ENCODE measurements at places on chromosomes 3 and 15.

DNA sequence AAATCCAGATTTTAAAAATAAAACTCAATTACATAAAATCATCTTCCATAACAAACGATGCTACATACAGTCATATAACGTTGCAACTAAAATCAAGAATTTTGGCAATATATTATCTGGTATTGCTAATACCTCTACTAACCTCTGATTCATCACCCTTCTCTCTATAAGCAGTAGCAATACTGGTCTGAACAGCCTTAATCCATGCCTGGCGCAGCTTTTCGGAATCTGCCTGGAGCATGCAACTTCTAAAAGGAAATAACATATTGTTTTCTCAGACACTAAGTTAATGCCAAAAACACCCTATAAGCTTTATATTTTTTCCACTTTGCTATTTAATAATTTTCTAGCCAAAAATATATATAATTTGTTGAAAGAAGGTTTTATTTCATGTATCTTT is 35.4 kb upstream of the XXYLT1 start:
- no peak for DNase-seq

- DNase-seq, result no peak
Observed at GRCh38 chr15:55250392-55250791, 39.2 kb downstream of the RAB27A start.

- no peak for DNase-seq
Observed at GRCh38 chr3:145191543-145191942, 969.4 kb downstream of the PLOD2 start.

DNA sequence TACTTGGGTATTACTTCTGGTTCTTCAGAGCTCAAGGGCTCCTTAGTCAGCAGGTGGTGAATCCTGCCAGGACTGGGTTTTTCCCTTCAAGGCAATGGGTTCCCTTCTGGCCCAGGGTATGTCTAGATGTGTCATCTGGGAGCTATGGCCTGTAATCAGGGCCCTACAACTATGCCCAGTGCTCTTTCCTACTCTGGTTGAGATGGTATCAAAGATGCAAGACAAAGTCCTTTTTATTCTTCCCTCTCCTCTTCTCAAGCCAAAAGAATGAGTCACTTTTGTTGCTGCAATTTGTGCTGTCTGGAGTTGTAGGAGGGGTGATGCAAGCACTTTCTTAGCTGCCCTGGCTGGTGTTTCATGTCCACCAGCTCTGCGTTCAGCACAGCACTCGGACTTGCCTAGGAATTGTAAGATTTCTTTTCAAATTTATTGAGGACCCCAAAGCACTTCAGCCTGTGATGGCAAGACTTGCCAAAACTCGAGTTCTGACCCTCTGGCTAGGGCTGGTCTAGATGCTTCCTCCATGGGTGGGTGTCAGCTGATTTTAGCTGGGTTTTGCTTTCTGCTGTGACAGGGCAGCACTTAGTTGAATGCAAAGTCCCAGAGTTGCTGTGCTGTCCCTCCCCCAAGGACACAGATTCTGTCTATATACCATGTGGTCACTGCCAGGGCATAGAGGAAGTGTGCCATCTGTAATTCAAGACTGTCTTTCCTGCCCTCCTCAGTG is 129.2 kb upstream of the CBLB start:
- DNase-seq, result no peak

GRCh38 chr3:196965804-196966173 is 2.8 kb downstream of the PIGZ start:
- DNase-seq, result no peak

DNA sequence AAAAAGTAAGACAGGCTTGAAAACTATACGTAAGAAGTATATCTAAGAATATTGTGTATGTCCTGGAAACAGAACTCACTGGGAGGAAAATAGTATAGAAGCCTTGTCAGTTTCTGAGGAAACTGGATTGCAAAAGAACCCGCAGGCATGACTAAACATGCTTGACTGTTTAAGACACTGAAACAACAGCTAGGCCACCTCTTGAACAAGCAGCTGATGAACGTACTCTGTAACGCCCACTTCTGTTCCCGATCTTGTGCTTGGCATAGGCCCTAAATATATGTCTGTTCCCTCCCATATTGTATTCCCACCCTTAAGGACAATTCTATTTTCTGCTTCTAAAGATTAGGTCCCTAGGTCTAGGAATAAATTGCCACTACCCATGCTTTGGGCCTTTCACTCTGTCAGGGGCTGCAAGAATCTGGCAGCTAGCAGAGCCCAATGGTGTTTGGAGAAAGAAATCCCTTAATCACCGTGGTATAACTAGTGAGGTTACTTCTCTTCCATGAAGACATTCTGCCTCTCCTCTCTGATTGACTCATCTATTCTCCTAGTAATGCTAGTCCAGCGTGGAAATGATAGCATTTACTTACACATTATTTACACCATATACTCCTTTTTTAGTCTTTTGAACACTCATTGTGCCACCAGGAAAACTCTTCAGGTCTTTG is 46.2 kb downstream of the CD200 start:
- DNase-seq, result no peak

- no peak for DNase-seq
Observed at GRCh38 chr15:76335307-76336253, 993 bp upstream of the ISL2 start.

- no peak for DNase-seq
Observed at GRCh38 chr15:47803767-47804166, 86.5 kb downstream of the SEMA6D start.

DNA sequence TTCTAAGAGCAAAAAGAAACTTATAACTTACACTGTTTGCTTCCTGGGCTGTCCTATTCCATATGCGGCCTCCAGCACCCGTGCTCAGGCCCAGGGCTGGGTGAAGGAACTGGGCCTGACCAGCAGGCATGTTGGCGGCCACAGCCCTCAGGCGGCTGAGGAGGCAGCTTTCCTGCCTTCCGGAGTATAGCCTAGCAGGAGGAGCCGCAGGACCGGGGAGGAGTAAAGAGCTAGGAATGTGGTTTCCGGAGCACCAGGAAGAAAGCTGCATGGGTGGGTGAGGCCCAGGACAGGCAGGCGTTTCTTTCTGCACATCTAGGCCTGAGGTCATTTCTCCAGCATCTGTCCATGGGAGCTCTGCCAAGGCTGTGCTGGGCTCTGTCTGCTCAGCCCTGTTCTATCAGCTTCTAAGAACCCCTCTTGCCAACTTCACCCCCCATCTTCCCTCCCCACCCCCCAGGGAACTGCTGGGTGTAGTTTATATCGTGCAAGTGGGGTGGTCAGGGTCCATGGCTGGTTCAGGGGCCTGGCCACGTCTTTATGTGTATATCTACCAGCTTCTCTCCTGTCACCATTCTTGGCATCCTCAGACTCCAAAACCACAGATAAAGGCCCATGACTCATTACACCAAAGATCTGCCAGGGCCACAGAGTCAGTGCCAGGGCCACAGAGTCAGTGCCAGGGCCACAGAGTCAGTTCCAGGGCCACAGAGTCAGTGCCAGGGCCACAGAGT is 7.8 kb upstream of the KIF7 start:
- DNase-seq, result no peak

DNA sequence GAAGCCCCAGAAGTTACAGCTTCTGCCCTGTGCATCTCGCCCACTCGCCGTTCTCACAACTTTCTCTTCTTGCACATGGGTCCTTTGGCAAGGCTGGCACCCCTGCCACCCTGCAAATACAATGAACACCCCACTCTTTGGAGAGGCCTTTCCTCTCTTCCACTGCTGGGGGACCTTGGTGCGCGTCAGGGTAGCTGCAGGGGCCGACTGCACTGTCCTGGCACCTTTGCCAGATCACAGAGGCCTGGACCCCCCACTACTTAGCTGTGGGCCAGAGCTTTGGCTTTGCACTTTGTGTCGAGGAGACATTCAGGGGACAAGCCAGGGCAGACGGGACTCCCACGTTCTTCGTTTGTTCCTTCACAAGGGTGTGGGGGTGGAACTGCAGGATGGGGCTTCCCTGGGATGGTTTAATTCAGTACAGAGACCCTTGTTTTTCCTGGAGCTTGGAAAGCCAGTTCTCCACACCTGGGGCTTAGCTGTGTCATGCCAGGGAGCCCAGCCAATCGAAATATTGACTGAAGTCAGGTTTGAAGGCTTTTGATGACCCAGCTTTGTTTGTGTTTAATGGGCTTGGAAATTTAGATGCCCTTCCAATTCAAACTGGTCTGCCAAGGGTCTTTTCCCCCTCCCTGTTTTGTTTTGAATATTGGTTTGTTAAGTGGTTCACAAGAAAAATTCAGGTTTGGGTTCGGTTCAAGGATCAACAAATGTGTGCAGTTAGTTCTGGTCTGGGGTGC is 256.1 kb upstream of the TLE3 start:
- DNase-seq, result no peak

- DNase-seq, result no peak
Observed at GRCh38 chr3:183392186-183393034, 36.0 kb downstream of the MCF2L2 start.

- no peak for DNase-seq
Observed at GRCh38 chr3:11705049-11705448, 61.3 kb upstream of the VGLL4 start.

GRCh38 chr3:194872669-194872977 is 186.9 kb downstream of the FAM43A start:
- DNase-seq, result no peak

GRCh38 chr3:49668861-49669260 is 5.3 kb upstream of the APEH start:
- DNase-seq, result no peak

GRCh38 chr3:78872195-78872594 is 895.6 kb downstream of the ROBO1 start:
- no peak for DNase-seq

GRCh38 chr3:120909602-120909878 is 1.5 kb downstream of the STXBP5L start:
- DNase-seq, result no peak

GRCh38 chr3:25229586-25229985 is 198.5 kb upstream of the RARB start:
- no peak for DNase-seq

GRCh38 chr15:96047255-96047931 is 283.1 kb upstream of the NR2F2 start:
- DNase-seq, result no peak

- no peak for DNase-seq
Observed at GRCh38 chr3:111051354-111051753, 20.3 kb upstream of the NECTIN3 start.

DNA sequence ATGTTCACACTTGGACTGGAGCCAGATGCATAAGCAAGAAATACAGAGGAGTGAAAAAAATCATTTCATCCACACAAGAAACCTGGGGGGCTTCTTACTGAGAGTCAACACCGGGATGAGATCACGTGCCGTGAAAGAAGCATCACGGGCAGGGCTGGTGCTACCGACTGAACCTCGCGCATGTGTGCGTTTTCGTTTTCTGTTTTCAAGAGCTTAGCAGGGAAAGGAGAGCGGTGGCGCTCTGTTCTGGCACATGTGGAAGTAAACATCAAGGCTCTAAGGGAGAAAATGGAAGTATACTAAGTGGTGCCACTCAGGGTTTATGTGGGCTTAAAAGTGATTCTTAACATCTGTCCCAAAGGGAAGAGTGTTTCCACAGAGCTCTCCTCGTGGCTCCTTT is 55.9 kb downstream of the VGLL4 start:
- no peak for DNase-seq

GRCh38 chr3:186515125-186515524 is 29.1 kb downstream of the CRYGS start:
- DNase-seq, result no peak

DNA sequence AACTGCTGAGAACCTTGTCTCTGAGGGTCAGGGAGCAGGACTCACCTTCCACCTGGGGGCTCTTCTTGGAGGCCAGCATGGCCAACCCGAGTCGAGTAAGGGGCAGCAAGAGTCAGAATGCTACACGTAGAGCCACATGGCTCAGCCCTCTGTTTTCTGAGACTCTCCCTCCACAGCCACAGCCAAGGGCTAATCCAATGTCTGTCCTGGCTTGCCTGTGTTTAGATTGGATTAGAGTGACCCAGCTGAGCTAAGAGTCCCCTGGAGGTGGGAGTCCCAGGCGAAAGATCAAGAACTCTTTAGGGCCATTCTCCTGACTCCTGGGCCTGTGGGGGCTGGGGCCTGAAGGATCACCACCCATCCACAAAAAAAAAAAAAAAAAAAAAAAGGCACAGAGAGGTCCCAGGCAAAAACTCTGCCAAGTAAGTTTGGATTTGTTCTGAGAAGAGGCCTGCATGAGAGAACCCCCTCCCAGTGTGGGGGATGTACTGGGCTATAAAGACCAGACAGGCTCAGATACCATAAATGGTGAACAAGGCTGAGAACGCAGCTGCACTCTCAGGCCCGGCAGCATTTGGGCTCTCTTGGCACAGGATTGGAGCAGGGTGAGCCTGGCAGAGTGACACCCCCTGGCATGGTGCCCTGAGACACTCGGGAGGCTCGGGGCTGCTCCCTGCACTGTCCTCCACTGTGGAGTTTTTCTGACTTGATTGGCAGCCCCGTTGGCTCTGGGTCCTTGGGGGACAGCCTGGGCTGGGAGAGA is 88.0 kb upstream of the OSBPL11 start:
- no peak for DNase-seq

DNA sequence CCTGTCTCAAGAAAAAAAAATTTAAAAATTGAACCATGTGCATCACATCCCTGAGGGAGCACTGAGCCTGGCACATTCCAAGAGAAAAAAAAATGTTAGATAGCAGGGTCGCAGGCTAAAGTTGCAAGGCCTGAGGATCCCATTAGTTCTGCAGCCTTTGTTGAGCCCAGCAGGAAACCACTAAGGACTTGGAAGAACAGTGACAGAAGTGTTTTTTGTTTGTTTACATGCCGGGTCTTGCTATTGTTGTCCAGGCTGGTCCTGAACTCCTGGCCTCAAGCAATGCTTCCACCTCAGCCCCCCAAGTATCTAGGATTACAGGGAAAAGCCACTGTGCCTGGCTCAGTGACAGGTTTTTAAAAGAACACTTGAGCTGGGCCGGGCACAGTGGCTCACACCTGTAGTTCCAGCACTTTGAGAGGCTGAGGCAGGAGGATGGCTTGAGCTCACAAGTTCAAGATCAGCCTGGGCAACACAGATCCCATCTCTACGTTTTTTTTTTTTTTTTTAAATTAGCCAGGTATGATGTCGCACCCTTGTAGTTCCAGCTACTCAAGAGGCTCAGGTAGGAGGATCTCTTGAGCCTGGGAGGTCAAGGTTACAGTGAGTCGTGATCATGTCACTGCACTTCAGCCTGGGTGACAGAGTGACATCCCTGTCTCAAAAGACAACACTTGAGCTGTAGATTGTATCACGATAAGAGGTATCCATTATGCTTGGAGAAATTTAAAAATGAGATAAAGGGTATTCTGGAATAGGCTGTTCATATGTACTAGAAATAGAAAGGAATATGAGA is 15.2 kb downstream of the CHAC1 start:
- DNase-seq, result no peak

DNA sequence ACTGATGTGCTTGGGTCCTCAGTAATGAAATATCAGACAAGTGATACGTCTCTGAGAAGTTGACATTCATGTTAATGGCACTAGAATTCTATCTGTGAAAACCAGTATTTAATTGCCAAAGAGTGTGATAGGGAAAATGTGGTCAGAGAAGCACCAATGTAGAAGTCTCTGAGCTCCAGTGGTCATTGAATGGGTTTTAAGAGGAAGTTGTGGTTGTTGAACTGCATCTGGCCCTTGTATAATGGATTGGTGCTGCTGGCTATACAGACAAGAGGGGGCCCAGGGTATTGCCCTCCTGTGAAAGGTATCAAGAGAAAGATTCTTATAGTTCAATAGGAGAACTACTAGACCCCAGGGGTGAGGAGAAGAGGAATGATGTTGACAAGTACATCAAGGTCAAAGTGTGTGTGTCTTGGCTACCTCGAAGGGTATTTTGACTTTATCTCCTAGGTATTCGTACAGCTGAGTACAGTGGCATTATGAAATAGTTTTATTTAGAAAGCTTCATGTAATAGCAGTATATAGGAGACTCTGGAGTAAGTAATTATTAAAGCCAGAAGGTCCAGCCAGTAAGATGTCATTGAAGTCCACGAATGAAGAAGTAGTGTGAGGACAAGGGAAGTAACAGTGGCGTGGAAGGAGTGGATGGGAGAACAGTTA is 47.1 kb downstream of the CHD2 start:
- no peak for DNase-seq
